Nephron progenitor cell (in vitro differentiated cells): ENCODE measurements at places on chromosomes 1 and 21.
A peak's percentile ranks its signal among the peaks of the same experiment; 100 is the strongest.

DNA sequence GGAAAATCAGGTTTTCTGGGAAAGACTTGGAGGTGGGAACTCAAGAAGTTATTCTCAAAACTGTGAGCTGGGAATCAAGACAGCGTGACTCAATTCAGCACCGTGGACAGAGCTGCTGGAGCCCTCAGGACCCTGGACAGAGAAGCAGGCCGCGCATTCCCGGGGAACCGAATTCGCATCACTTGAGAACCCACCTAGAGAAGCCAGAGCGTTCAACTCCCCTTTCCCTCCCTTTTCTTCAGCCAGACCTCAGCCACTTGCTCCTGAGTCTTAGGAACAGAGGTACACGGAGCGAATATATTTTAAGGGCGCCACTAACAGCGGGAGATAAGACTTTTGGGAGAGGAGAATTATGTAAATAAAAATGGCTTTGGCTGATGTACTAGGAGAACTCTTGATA, 2.0 kb upstream of the LIN28A start:
- peak; percentile 96 for DNase-seq

- no peak for DNase-seq
Observed at GRCh38 chr1:191634801-191635508, 523.3 kb upstream of the RGS18 start.

DNA sequence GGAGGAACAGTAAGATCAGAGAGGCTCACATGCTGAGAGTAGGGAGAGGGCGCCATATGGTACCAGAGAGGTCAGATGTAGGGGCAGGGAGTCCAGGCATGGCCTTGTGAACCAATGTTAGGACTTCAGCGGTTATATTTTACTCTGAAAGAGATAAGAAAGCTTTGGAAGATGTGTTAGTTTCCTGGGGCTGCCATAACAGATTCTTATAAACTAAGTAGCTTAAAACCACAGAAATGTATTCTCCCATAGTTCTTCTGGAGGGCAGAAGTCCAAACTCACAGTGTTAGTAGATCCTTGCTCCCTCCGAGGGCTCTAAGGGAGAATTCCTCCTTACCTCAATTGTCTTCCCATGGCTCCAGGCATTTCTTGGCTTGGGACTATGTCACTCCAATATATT, 502.5 kb upstream of the ADGRL2 start:
- DNase-seq: no peak

DNA sequence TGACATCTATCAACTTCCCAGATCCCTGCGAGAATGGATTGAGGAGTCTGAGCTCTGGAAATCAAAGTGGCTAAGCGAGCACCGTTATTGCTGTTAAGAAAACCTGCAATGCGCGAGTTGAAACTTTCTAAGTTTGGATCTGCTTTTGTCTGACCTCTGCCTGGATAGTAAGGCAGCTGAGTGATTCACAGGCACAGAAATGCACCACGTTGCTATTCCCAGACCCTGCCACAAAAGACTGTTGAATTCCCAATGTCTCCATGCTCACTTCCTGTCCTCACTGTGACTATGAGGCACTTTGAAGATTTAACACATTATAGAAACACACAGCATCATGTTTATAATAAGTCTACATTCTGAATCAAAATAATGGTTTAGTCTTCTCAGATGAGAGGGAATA, 27.1 kb upstream of the CNIH3 start:
- DNase-seq: no peak

DNA sequence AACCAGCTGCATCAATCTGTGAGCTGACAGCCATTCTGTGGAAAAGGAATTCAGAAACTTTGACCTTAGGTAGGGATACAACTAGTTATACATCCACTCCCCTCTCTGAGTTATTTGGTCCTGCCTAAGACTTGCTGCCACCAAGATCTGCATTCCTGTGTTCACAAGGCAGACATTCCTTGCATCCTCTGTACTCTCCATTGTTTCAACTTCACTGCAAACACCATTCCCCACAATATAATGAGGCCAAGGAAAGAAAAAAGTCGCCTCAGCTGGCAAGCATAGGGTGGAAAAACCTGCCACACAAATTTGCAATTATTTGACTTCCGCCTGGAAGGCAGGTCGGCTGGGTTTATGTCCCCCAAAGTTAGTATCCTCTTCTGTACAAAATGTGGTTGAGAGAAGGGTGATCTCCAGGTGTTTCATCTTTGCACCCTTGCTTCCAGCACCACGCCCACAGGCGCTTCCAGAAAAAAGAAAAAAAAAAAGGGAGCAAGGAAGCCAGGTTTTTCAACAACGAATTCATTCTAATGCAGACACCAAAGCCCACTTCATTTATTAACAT, 676 bp upstream of the CTTNBP2NL start:
- no peak for DNase-seq

GRCh38 chr1:184953600-184954219, 20.6 kb downstream of the NIBAN1 start:
- no peak for DNase-seq

DNA sequence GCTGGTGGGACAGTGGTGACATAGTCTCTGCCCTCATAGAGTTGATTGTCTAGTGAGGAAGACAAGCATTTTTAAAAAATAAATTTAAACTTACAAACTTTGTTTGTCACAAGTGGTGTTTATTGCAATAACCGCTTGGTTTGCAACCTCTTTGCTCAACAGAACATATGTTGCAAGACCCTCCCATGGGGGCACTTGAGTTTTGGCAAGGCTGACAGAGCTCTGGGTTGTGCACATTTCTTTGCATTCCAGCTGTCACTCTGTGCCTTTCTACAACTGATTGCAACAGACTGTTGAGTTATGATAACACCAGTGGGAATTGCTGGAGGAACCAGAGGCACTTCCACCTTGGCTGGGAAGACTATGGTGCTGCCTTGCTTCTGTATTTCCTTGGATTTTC, 58.4 kb downstream of the LAMC2 start:
- peak; percentile 24 for DNase-seq

DNA sequence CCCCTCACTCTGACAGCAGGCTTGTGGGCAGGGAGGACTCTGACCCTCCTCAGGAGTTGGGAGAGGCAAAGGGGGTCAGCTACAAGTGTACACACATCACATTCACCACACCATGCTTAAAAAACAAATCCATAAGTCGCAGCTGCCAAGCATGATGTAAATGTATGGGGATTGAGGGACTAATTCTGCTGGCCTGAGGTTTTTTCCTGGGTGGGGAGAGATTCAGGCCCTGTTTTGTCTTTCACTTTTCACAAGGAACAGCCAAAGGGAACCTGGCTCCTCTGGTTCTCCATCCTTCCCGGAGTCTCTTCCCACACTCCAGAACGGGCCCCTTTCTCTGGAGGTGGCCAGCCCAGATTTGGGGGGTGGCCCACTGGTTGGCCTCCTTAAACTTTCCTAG, 1.3 kb upstream of the MTARC2 start:
- DNase-seq: no peak

GRCh38 chr1:167453123-167453522, 65.2 kb downstream of the CD247 start:
- DNase-seq: no peak

DNA sequence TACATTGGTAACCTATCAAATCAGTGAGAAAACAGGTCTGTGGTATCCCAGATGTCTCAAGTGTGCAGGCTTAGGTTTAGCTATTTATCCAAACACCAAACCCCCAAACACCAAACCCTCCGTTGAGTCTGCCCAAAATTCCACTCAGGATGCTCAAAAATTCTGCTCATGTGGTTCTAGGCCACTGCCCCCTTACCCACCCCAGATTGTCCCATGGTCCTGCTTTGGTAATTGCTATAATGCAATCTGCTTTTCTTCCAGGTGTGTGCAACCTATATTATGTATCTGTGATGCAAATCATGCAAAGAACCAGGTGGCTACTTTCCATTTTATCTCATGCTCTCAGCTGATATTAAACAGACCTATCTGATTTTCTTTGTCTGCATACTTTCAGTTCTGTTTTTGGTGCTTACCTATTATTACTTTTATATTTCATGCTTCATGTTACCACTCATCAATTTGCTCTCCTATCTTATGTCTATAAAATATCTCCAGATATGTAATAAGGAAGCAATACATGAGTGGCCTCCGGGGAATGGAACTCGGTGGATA, 123.7 kb downstream of the TOMM20 start:
- no peak for DNase-seq

GRCh38 chr1:212970085-212970484, 19.7 kb downstream of the VASH2 start:
- peak; percentile 25 for DNase-seq

- no peak for DNase-seq
Observed at GRCh38 chr1:77348549-77348948, 66.7 kb downstream of the AK5 start.

DNA sequence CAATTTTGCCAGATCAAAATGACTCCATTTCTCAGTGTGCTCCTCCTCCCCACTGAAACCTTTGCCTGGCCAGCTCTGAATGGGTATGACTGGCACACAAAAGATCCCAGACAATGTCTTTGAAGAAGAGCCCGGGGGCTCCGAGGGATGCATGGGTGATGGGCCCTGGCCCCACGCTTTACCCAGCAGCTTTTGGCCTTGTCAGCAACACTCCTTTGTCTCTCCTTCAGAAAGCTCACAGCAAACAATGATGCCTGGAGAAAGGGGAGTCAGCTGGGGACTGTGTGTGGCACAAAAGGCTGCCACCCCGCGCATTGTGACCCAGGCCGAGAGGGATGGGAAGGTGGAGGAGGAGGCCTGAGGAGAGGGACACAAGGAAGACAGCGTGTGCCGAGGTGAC, 45.9 kb downstream of the PLXNA2 start:
- DNase-seq: no peak

DNA sequence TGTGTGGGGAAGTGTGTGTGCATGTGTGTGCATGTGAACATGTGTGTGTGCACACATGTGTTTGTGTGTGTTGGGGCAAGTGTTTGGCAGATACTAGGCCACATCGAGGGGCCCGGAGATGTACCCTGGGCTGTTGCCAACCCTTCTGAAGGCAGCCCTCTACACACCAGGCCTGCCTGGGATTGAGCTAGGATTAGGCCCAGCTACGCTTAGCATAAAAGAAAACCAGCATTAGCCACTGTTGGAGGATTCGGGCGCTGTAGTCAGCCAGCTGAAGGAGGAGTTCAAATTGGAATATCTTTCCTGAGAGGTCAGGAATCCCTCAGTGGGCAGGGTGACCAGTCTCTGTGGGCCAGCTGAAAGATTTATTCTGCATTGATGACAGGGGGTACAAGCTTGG, 10.6 kb upstream of the ALX3 start:
- no peak for DNase-seq

DNA sequence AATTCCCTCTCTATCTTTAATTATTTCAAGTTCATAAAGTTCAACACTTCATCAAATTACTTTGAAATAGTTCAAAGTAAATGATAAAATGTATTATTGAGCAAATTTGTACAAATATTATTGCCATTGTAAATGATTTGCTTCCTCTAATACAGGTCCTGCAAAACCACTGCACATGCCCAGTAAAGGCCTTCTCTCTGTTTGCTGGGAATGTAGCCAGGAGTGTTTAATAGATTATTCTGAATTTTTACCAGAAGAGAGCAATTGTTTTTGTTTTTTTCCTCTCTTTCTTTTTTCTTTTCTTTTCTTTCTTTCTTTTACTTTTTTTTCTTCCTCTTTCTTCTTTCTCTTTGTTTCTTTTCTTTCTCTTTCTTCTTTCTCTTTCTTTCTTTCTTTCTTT, 486.3 kb downstream of the PTBP2 start:
- DNase-seq: no peak

GRCh38 chr1:82510431-82510830, 709.7 kb downstream of the ADGRL2 start:
- DNase-seq: no peak

GRCh38 chr1:165678509-165678908, 19.9 kb downstream of the ALDH9A1 start:
- DNase-seq: no peak

GRCh38 chr1:90605070-90605469, 112.0 kb downstream of the BARHL2 start:
- DNase-seq: no peak

DNA sequence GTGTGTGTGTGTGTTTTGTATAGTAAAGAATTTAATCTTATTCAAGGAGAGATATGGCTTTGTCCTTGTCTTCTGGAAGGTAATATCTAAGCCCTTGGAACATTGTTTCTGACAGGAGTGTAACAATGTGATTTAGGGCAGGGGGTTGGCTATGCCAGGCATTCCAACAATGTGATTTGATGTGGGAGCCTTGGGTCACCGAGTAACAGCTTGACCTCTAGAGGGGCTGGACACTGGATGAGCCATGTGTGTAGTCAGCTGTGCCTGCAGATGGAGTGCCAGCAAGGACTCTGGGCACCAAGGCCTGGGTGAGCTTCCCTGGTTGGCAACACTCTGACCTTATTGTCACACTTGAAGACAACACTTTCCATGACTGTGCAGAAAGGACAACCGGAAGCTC, 336.1 kb upstream of the ZP4 start:
- no peak for DNase-seq

DNA sequence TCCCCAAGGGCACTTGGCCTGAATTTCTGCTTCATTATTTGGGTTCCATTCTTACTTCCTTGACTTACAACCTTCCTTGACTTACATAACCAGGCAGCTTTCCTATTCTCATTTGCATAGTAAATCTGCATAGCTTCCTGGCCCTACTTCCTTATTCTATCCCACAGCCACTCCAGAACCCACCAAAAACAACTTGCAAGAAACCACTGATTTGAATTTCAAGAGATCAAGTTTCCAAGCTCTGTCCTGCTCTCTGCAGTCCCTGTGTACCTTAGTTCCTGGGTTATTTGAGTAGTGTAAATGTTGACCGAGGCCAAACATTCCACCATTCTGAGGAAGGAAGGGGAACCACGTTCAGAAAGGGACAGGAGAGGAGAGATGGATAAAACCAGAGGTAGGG, 603.3 kb downstream of the PTPRC start:
- DNase-seq: no peak

- no peak for DNase-seq
Observed at GRCh38 chr1:153312570-153313186, at the start of gene PGLYRP3. TSS of gene PGLYRP3 (minus strand) at chr1:153312952. CDS start at chr1:153310665, 2,287 bp downstream.

- DNase-seq: no peak
Observed at GRCh38 chr1:27596986-27597385, 7.0 kb downstream of the AHDC1 start.

GRCh38 chr1:56070601-56071000, 508.8 kb downstream of the PLPP3 start:
- DNase-seq: no peak

GRCh38 chr1:37851782-37852210, 7.6 kb downstream of the MTF1 start:
- DNase-seq: no peak

DNA sequence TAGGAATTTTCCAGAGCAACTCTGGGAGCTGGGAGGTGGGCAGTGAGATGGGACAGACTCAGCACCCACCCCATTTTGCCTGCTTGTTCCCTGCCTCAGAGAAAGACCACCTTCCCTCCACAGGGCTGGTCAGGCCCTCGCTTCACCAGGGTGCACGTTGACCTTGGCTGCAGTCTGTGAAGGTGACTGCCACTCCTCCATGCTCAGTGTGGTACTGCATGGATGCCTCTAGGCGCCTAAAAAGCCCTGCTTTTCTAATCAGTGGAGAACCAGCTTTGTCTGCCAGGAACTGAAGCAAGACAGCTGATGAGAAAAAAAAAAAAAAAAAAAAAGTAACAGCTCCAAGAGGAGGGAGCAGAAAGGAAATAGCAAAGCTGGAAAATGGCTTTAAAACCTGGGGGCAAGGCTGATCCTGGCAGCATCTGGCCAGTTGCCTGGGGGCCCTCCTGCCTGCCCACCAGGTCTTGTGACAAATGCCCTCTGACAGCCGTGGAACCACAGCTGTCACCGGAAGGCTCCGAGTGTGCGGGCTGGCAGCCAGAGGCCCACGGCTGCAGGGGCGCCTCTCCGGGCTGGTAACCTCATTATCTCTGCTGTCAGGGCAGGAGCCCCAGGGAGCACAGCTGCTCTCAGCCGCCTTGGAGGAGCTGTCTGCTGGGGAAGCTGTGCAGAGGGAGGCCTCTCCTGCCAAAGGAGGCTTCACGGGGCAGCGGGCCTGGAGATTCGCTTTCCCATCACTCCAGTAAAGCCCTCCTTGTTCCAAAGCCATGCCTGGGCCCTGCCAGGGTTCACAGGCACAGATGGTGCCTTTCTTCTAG, 13.7 kb downstream of the KIAA1614 start:
- DNase-seq: peak; percentile 37
